ENCODE measurements at places on chromosomes 2 and 18.

GRCh38 chr2:113685471-113685870 lies 58.4 kb downstream of the RABL2A start:
- DNase-seq = no peak

- no peak for DNase-seq
Measured at GRCh38 chr18:38009320-38009719, 443.7 kb upstream of the CELF4 start.

DNA sequence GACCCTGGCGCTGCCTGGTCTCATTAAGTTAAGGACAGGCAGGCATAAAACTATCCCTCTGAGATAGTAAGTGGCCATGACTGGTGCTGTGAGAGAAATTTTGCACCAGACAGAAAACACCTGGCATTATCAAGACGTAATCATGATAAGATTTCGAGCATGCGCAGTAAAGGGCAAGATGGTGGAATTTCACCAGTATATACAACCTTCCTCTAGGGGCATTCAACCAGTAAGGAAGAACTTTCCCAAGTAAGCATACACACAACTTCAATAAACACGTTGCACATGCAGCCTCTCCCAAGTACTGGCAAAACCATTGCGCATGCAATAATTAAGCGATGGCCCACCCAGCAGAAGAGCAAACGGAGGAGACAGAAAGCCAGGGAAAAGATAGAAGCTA lies 1376.4 kb upstream of the CRIM1 start:
- DNase-seq = no peak

- no peak for DNase-seq
Measured at GRCh38 chr18:63267975-63268721, 51.4 kb downstream of the BCL2 start.

- no peak for DNase-seq
Measured at GRCh38 chr18:77069931-77070330, 62.7 kb downstream of the MBP start.

DNA sequence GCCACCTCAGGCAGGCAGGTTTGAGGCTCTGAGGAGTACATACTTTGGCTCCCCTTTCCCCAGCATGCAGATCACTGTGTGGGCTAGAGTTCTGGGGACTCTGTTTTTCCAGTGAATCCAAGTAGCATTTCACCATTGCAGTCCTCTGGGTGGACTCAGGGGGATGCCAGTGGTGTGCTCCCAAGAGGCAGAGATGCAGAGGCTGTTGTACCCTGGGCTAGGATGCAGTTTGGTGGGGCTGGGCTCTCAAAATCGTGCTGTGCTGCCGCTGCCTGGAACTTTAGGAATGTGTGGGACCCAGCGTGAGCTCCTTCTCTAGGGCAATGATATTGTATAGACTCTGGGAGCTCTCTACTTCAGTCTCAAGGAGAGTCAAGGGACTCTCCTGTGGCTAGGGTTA lies 104.9 kb downstream of the MYO3B start:
- no peak for DNase-seq

DNA sequence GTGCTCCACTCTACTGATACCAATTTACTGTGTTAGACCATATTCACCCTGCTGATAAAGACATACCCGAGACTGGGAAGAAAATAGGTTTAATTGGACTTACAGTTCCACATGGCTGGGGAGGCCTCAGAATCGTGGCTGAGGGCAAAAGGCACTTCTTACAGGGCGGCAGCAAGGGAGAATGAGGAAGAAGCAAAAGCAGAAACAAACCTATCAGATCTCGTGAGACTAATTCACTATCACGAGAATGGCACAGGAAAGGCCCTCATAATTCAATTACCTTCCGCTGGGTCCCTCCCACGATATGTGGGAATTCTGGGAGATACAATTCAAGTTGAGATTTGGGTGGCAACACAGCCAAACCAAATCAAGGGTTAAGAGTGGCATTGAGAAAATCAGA lies 65.2 kb downstream of the LDLRAD4 start:
- DNase-seq = no peak

- no peak for DNase-seq
Measured at GRCh38 chr18:71485611-71486010, 1058.5 kb downstream of the CBLN2 start.

GRCh38 chr18:46866523-46866922 lies 50.8 kb downstream of the PIAS2 start:
- no peak for DNase-seq
